ENCODE measurements at places on chromosomes 16 and 17.
A peak's percentile ranks its signal among the peaks of the same experiment; 100 is the strongest.

DNA sequence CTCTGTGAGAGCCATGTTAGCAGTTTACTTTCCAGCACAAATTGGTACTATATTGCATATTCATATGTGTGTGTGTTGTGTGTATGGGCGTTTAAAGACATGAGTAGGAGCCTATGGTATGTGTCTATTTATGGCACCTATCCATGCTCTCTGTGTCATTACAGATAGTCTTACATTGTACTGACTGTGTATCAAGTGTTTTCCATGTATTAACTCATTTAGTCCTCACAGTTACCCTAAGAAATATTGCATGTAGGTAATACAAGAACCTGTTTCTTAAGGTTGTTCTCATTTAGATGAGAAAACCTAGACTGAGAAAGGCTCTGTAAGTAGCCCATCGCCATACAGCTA lies 1.6 kb downstream of the ALG1 start:
- no peak for DNase-seq

DNA sequence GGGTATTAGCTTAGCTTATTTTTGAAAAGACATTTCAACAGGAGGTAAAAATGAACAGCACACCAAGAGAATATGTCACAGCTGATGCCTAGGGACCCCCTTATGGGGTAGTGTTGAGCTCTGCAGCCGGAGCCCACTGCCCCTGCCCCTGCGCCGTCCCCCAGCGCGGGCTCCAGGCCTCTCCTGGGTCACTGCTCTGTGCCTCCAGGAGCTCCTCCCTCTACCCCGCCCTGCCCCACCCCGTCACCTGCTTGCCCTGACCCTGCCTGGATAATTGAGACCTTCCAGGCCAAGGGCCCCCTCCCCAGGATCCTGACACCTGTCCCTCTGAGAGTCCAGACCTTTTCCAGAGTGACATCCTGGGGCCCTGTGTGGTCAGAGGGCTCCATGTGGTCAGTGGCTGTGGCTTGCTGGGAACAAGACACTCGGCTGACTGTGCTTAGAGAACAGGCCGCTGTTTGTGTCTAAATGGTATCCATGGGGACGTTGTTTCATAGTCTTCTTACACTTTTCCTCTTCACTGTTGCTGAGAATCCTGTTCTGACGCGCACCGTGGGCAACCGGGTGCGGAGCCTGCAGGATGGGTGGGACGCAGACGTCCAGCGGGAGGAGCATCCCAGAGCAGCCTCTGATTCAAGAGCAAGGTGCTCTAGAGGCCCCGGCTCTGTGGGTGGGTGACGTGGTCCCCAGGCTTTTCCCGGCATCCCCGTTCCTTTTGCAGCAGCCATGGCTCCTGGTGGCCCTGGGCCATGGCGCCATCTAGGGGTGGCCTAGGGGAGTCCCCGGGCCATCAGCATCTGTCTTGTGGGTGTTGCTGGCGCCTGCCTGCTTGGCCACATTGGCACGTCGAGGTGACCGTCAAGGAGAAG lies 20.0 kb upstream of the WFIKKN1 start:
- peak; percentile 75 for DNase-seq

GRCh38 chr17:50117202-50118051 lies 12.5 kb downstream of the SAMD14 start:
- DNase-seq: peak; percentile 94

- DNase-seq: no peak
Observed at GRCh38 chr16:20181416-20181815, 107.7 kb upstream of the GPR139 start.

DNA sequence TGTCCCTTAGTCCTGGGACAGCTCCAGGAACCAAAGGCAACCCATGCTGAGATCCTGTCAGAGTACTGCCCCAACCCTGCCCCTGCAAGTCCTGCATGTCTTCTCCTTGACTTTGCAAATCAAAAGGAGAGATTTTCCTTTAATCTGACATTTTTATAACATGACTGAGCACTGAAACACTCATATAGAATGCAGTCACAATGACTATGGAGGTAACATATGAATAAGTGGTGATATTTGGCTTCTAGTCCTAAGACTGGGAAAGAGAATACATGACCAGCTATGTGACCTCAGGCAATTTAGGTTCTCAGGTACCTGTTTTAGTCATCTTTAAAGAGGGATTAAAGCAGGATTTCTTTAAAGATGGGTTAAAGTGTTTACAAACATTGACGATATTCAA lies 941.6 kb upstream of the CDH8 start:
- no peak for DNase-seq

DNA sequence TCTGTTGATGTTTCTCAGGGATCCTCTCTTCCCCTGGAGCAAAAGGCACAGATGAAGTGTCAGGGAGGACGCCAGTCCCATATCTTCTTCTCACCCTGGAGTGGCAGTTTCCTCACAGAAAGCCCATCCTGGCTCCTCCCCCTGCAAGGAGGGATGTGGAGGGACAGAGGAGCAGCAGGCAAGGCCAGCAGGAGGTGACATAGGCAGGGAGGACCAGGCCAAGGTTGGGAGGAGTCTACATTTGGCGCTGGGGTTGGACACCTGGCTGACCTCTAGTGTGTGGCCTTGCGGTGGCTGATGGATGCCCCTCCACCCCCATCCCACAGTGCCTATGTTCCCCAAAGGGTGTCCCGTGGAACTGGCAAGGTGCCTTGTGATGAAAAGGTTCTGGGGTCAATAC lies 125.4 kb downstream of the SEC14L1 start:
- no peak for DNase-seq

DNA sequence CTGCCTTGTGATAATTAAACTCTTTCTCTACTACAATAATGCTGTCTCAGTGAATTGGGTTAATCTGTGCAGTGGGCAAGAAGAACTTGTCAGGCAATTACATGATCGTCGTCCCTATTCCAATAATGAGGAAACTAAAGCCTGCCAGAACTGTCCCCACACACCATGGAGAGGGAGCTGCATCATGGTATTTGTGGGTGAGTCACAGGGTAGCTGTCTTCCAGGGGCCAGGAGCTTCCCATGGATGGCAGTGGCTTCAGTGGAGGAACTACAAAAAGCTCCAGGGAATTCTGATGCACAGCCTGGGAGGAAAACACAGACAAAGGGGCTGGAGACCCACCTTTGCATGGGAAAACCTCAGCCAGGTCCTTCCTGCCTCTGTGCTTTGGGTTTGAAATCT lies 83.3 kb upstream of the C16orf82 start:
- no peak for DNase-seq

All from upper lobe of left lung (tissue), 6 donors.